Stimulated activated CD8-positive, alpha-beta memory T cell treated with anti-CD3 and anti-CD28 coated beads, Interleukin-4, amount 100 ng/mL, for 1 hour (primary cell): ENCODE measurements at places on chromosomes 2 and 18.

- no peak for DNase-seq
These were observed 498.6 kb downstream of the CCDC85A start for GRCh38 chr2:56682397-56682760.

GRCh38 chr2:204039298-204039838 is 102.8 kb downstream of the ICOS start:
- DNase-seq, result no peak

DNA sequence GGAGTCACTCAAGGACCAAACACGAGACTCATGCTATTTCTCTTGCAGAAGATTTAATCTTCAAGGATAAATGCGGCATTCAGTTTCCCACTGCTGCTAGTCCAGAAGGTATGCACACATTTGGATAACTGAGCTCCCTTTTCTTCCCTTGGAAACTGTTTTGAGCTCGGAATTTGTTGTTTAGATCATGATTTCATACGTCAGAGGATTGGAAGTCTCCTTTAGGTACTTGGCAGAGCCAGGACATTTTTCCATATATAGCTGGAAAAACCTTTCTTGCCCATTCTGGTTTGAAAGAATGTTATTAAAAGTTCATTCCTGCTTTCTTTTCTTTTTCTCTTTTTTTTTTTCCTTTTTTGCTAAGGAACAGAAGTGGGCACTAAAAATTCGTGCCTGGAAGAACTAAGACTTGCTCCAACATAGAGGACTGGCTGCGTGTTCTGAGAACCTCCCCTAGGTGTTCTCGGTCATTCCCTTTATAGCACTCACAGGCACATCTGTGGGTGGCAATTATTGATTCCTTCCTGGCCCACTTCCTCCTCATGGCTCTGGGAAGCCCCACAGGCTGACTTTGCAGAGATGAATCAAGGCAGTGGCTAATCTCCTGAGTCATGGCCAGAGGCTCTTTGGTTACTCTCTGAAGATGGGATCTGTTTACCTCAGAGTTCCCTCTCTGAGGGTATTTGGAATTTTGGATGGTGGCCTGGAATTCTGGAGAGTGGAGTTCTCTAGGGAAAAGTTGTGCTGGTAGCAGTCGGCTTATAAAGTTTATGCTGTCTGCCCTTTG is 104.8 kb downstream of the PLCL1 start:
- DNase-seq, result no peak

DNA sequence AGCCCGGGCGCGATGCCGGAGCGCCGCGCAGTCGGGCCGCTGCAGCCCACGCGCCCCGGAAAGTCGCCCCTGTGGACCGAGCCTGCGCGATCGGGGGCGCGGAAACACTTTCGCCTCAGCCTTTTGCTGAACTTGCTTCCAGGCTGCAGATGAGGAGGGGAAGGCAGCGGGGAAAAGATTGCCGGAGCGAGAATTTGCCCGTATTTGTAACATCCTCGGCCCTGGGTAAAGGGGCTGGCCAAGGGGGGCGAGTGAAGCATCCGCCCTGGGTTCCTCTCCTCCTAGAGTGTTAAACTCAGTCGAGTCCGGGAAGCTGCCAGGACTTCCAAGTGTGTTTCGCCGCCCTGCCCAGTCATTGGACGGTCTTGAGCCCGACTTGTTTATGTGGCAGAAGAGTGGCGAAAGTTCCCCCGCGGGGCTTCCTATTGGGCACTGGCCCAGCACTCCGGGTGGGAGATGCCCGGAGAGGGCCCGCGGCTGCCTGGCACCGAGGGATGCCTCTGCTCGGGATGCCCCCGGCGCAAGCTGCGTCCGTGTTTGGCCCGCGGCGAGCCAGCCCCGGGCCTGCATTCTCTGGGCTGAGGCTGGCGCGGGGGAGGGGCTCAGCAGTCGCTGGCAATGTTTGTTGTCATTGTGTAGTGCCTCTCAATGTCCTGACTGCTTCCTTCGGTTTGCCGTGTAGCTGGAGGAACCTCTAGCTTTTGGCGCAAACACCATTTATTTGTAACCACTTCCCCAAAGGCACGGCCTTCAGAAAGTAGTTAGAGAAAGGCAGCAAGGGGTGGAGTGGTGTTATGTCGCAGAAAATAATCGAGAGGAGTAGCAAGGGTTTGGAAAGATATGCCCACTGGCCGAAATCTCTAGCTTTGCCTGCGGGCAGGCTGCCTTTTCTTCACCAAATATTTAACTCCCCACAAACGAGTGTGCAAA is 1.1 kb downstream of the CYBRD1 start:
- no peak for DNase-seq

- DNase-seq, result no peak
These were observed 396.3 kb downstream of the RIT2 start for GRCh38 chr18:42719221-42719620.

DNA sequence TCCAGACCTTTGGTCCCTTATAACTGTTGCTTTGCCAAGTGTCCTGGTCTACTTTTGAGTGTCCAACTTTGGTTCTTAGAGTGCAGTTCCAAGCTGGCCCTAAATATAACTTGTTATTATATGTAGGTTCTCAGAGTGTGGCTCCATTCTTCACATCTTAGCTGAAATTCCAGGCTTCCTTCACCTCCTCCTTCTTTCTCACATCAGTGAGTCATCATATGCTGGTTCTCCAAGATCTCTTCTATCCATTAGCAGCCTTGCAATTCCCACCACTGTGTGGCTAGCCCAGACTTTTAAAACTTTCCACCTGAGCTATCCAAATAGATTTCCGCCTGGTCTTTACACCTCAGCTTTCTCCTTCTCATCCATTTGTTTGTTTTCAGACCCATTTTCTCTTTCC is 12.6 kb upstream of the CXCR4 start:
- DNase-seq, result no peak

GRCh38 chr18:48613589-48614404 is 75.0 kb downstream of the CTIF start:
- no peak for DNase-seq

- DNase-seq, result no peak
These were observed 164.3 kb downstream of the NEDD4L start for GRCh38 chr18:58208207-58208932.

- DNase-seq, result no peak
These were observed 89.9 kb downstream of the MYO5B start for GRCh38 chr18:50105027-50105426.

- no peak for DNase-seq
These were observed 40.4 kb downstream of the PTPN2 start for GRCh38 chr18:12843420-12844350.

- DNase-seq, result no peak
These were observed 57.8 kb upstream of the LMAN1 start for GRCh38 chr18:59416818-59417217.

DNA sequence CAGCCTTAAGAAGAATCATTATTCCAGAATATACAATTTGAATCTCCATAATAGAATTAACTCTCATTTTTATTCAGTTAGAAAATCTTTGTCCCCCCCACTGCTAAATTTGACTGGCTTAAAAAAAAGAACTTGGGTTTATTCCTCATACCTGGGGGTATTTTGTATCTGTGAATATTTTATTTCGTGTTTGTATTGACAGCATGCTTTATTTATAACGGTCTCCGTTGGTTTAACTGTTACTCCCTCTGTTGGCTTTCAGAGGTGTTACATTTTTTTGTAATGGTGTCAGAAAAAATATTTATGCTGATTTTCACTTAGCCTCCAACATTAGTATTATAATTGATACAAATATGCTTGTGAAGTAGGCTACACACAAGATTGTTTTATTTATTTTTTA is 109.1 kb downstream of the HAUS1 start:
- DNase-seq, result no peak

DNA sequence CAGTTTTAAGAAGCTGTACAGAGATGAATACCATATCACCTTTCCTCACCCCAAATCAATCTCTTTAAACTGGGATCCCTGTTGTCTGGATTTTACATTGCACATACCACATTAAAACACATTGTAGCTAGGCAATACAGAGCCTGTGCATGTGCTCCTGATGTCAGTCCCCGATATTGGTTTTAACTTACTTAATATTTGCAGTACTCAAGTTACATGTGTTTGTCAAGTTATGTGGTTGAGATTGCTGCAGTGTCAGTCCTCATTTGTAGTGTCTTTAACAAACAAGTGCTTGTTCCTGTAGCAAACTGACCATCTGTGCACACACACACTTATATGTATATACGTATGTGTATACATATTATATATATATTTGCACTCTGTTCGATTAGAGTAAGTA is 10.4 kb upstream of the UBE2E3 start:
- DNase-seq, result no peak

GRCh38 chr2:144471305-144472045 is 48.4 kb downstream of the ZEB2 start:
- DNase-seq, result no peak

DNA sequence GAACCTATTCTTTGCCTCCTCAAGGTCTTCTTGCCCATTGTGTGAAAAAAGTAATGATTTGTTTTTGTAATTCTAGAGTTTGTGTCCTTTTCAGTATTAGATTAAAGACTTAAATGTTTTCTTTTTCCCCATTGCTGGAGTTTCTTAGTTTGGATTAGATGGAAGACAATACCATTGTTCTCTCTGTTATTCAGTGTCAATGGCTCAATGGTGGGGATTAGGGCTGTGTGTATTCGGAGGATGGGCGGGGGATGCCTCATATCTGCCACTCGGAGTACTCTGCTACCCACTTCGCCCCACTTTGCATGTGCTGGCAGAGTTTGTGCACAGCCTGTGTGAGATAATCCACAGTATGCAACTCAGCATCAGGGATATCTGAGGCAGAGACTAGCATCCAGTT is 90.1 kb downstream of the KLHL29 start:
- no peak for DNase-seq

GRCh38 chr2:232636788-232637420 is 3.5 kb downstream of the EFHD1 start:
- no peak for DNase-seq

DNA sequence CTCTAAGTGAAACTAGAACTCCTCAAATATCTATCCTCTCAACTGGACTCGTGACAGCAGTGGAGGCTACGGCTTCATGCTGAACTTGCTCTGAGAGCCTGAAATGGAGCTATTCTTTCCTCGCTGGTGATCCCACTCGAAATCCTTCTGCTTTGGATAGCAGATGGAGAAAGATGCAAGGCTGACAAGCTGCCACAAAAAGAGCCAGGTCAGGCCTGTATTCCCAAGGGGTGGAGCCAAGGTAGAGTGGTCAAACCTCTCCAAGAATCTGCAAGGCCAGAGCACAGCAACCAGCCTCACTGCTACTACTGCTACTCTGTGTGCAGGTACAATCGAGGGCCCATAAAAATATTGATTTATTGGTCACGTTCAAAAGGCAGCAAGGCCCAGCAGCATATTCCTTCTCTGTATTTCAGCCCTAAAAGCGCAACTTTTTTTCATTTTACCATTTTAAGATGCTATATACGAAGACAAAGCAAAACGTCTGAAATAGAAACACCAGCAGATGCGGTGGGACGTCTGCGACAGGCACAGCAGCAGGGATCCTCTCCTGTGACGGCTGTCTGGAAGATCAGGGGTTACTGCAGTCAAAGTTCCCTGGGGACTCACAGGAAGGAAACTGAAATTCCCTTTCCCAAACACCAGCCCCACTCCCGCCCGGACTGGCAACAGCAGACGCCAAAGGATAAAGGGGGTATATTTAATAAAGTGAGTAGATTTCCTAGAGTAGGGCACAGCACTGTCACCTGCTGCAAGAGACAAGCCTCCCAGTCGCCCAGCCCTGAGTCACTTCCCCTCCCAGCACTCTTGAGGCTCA is 2.4 kb downstream of the SPRED2 start:
- no peak for DNase-seq

DNA sequence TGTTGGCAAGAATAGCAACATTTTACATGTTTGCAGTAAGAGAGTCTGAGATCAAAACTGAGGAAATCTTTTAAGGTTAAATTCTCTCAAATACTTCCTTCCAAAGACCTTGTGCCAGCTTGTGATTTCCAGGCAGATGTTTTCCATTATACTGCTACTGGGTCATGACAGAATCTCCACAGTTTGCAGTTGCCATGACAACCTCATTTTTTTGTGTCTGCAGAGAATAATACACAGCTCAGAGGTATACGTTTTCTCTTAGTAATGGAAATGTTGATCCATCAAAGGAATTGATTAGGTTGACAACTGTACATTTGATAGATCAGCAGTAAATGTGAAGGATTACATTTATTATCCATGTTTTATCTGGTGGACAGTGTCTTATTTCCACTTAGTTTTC is 29.1 kb upstream of the CSRNP3 start:
- no peak for DNase-seq

GRCh38 chr18:63106727-63107126 is 212.8 kb downstream of the BCL2 start:
- DNase-seq, result no peak

DNA sequence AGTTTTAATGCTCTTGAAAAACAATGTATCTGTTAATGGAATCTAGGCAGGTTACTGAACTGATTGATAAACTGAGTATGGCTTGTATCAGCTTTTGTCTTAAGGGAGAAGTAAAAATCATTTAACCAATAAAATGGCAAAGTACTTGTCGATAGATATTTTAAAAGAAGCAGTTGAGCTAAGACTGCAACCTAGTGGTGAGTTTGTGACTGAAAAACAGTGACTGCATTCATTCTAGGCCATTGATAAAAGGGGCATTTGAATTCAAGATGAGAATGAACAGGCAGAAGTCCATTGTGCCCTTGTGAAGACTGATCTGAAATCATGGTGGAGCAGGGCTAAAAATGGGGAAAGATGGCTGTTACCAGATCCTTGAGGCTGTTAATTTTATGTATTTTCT is 59.4 kb upstream of the MSTN start:
- no peak for DNase-seq

GRCh38 chr2:19496646-19497045 is 138.2 kb upstream of the OSR1 start:
- DNase-seq, result no peak

DNA sequence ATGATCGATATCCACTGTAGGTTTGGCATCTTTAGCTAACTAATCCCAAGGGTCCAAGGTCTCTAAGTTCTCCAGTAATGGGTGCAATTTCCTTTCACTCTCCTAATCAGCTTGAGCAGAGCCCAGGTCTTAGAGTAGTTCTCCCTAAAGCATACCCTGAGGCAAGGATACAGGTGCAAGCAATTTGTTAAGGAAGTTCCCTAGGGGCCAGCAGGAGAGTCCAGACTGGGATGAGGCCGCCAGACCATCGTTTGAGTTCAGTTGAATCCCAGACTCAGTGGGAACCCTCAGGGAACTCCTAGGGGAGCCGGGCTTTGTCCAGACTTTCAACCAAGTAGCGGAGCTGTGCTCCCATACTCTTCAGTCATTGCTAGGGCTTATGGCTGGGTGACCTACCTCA is 835.4 kb upstream of the CDH2 start:
- no peak for DNase-seq

DNA sequence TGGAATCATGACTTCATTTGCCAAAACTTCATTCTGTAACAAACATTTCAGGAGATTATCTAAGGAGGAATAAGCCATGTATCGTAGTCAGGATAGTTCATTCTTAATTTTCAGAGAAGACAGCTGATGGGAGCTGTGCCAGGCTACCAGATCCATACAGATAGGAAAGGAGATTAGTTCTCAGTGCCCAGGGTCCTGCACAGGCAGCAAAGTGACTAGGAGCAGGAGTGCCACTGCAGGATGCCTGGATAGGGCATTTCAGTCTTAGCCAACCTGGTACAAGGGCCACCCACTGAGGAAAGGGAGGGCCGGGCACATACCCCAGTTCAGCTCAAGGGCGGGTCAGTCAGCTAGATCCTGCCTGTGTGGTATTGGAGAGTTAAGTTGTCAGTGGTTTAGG is 6.7 kb upstream of the OSR1 start:
- DNase-seq, result no peak
